ENCODE measurements at places on chromosomes 16 and 17.

- no peak for DNase-seq
These were observed 21.7 kb downstream of the CREBBP start for GRCh38 chr16:3858801-3859200.

- no peak for DNase-seq
These were observed 2.7 kb upstream of the IRX5 start for GRCh38 chr16:54928016-54928356.

DNA sequence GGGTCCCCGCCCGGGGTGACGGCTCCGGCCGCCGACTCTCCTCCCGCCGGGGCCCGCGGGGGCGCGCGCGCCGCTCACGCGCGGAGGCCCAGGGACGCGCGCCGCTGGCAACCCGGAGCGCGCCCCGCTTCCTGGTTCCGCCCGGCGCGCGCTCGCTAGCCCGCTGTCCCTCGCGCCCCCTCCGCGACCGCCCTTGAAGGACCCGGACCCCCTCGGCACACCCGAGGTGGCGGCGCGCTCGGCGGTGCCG, at the start of gene STAT5B:
Gene STAT5B (minus strand): TSS at position 33 of the 250 bp plus-strand sequence. CDS start 44,264 bp downstream, outside the sequence.
- peak; percentile 78 for DNase-seq

- DNase-seq = no peak
These were observed 868 bp downstream of the MED13 start for GRCh38 chr17:62064029-62064790.

- DNase-seq = no peak
These were observed 154.6 kb downstream of the NTN1 start for GRCh38 chr17:9175700-9176467.

DNA sequence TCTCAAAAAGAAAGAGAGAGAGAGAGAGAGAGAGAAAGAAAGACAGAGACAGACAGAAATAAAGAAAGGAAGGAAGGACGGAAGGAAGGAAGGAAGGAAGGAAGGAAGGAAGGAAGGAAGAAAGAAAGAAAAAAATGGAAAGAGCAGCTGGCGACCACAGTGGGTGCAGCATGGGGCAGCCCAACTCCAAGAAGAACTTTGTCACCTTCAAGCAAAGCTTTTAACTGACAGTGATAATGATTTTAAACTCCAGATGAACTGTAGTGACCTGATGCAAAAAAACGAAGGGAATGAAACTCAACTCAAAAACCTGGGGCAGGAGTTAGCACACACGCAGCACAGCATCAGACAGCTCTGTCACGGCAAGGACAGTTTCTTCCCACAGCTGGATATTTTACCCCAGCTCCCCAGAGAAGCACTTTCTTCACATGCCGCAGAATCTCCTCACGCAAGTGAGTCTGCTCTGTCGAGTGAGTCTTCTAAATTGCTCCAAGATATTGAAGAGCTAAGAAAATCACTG, 5.0 kb upstream of the ARHGAP17 start:
- DNase-seq = no peak

GRCh38 chr17:6927290-6928126, 68.3 kb upstream of the ALOX12 start:
- DNase-seq = no peak

GRCh38 chr17:40025991-40026815, 11.0 kb downstream of the CSF3 start:
- DNase-seq = peak; percentile 54

DNA sequence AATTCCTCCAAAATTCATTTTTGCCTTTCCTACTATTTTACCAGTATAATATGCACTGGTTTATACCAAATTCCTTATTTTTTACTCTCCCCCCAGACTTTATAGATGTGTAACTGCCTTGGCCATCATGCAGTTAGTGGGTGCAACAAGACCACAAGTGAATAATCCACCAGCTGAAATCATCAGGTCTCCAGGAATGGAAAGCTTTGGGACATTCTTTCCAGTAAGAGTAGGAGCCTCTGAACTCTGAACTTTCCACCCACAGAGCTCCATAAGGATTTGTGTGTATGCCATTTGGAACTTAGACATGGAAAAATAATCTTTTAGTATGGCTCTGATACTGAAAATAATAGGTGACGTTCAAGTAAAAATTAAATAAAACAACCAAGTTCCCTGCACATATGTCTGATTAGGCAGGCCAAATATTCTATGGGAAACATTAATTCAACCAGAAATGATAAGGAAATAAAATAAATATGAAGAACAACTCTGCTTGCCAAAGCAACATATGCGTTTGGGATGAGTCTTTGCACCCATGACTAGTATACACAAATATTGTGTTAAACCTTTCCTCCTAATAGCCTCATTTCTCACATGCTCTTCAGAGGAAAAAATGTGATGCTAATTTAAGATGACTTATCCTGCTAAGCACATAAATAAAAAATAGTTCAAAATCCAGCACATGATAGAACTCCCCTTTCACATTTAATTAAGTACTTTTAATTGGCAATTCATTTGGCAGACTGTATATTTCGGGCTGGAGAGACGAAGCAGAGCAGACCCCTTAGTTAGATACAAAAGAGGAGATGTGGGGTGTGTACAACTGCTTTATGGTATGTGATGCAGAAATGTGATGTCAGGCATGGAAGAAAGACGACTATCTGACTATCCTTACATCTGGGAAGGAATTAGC, 11.6 kb upstream of the LYRM9 start:
- no peak for DNase-seq

- no peak for DNase-seq
These were observed 68.9 kb upstream of the EEF2KMT start for GRCh38 chr16:5166486-5166885.

GRCh38 chr17:79960788-79961522, 74.7 kb downstream of the TBC1D16 start:
- DNase-seq = no peak

GRCh38 chr16:89173174-89173921, 1.8 kb downstream of the CDH15 start:
- DNase-seq = peak; percentile 19

DNA sequence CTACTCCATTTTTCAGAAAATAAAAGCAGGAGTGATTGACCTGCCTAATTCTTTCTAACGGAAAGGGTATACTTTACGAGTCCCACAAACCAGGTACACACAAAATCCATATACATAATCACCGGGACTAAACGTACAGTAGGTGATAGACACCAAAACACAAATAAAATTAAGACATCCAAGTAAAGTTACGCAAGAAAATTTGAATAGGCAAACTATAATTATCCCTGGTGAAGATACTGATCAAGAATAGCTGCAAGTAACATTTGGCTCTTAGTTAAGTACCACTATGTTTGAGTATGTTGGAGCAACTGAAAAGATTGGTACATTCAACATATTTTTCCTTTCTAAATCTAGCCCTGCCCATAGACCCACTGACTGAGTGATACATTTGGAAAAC, 1.7 kb downstream of the HELZ start:
- DNase-seq = no peak

DNA sequence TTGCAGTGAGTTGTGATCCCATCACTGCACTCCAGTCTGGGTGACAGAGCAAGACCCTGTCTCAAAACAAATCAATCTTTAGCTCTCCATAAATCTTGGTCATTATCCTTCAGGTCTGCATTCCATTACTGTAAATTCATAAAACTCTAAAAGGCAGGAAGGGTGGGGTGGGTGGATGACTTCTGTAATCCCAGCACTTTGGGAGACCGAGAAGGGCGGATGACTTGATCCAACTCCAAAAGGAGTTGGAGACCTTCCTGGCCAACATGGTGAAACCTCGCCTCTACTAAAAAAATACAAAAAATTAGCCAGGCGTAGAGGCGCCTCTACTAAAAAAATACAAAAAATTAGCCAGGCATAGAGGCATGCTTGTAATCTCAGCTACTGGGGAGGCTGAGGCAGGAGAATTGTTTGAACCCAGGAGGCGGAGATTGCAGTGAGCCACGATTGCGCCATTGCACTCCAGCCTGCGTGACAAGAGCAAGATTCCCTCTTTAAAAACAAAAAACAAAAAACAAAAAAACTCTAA, 2.2 kb upstream of the UBE2Z start:
- no peak for DNase-seq

DNA sequence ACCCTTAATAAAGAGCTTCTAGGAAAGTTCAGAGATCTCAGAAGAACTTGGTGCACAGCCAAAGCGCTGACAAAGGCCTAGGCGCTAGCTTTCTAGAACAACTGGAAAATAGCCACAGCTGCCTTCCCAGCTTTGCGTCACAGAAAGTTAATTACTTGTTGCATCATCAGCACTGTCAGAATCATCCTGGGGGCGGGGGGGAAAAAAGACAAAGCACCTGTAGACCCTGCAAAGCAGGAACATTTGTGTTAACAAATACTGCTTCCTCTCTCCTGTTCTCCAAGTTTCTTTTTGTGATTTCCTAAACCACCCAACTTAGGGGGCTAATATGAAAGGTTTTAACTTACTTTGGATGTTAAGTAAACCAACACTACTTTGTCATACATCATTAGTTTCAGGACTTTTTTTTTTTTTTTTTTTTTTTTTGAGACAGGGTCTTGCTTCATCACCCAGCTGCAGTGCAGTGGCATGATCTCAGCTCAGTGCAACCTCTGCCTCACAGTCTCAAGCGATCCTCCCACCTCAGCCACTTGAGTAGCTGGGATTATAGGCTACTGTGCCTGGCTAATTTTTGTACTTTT, 4.8 kb upstream of the AARSD1 start:
- no peak for DNase-seq

DNA sequence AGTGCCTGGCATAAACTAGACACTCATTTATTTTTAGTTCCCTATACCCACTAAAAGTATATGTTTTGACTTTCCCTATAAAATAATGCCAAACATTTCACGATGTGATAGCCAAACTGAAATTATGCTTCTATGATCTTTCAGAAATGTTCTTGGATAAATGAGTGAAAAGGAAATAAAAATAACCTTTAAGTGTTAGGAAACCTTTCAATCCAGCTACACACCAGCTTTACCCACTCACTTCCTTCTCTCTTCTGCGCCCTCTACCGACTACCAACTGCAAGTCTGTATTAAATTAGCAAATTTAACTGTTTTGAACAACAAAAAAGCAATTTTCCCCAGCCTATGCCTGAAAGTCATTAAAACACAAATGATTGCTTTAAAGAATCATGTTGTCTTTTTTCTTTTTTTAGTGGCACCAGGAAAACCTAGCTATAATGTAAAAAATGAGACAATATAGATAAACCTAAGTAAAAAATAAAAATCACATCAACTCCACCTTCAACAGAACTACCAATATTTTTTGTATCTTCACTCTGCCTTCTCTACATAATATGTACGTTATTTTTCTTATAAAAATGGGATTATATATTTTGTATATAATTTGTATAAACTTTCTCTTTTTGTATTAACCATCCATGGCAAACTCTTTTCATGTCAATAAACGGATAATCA, 13.2 kb upstream of the TMEM100 start:
- peak; percentile 25 for DNase-seq

GRCh38 chr17:75758131-75758905, 6.7 kb downstream of the GALK1 start:
- DNase-seq = no peak

- peak; percentile 90 for DNase-seq
These were observed 76.6 kb downstream of the CMIP start for GRCh38 chr16:81521141-81521626.

GRCh38 chr17:42814633-42815399, 9.3 kb downstream of the BECN1 start:
- DNase-seq = no peak

DNA sequence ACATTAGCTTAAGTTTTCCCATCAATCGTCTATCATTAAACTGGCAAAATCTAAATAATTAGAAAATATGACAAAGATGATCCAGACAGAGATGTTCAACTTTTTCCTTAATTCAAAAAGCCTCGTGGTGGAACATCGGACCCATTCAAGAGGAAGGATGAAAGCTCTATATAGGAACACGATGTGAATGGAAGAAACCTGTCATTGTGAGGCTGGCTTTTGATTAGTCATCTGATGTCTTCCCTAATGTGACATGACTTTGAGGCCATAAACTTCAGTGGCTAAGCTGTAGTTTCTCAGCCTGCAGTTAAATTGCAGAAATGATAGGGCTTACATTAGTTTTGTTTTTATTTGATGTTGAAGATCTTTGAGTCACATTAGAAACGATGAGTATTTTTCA, 1.0 kb downstream of the AMZ2 start:
- DNase-seq = no peak

DNA sequence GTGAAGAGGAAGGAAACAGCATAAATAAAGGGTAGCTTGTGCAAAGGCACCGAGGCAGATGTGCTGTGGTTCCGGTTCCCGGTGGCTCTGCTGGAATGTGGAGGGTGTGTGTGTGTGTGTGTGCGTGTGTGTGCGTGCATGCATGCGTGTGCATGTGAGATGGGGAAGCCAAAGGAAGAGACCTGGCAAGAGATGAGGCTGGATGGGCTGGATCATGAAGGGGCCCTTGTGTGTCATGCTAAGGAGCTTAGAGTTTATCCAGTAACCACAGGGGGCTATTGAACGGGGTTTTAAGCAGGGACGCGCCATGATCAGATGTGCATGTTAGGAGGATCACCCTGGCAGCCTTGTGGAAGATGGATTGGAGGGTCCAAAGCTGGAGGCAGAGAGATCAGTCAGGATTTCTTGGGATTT, 8.3 kb downstream of the WSCD1 start:
- DNase-seq = no peak

GRCh38 chr17:55356434-55357328, 65.0 kb downstream of the MMD start:
- DNase-seq = peak; percentile 56

GRCh38 chr17:68346448-68346847, 55.2 kb downstream of the ARSG start:
- DNase-seq = peak; percentile 65

DNA sequence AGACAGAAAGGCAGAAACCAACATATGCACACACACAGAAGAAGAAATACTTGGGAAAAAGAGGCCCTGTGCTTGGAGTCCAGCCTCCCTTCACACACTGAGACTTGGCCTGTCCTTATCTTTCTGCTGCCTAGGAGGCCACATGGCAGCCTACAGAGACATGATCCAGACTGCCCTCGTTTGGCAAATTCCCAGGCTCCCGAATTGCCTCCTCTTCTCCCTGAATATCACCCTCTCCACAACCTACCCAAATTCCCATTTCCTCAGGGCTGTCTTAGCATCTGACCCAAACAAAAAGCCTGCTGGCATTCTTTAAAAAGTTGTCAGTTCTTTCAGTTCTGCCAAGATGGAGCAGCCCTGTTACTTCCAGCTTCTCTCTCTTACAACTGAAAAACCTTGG, 59.8 kb downstream of the DNAH17 start:
- no peak for DNase-seq

- no peak for DNase-seq
These were observed 36.0 kb upstream of the MLKL start for GRCh38 chr16:74736531-74737157.

- DNase-seq = no peak
These were observed 8.7 kb downstream of the MSL1 start for GRCh38 chr17:40130352-40131042.

DNA sequence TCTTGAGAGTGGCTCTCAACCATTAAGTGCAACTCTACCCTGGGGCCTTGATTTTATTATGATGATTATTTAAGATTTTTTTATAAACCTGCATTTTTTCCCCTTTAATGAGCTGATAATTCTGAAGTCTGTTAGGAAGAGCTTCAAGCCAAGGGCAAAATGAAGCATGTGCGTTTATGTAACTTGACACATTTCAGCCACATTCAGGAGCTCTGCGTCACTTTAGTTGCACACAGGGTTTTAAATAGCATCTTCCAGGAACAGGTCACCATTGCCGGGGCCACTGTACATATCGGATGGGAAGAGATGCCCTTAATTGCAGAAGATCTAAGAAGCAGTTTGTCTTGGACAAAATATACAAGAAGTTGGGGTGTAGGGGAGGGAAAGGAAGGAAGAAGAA, 89.6 kb downstream of the BMERB1 start:
- DNase-seq = no peak
